Activated T-helper 2 cell treated with anti-CD3 and anti-CD28 coated beads, Interferon-gamma antibody, Interleukin-2, Interleukin-4, amounts not matched to agents 10 μg/mL and 5 μg/mL and 100 μg/mL, durations not matched to agents 14 hours and 24 hours and 36 hours (primary cell): ENCODE measurements at places on chromosomes 2 and 18.

GRCh38 chr2:140526575-140526974 lies 1604.2 kb downstream of the LRP1B start:
- H3K4me1 ChIP-seq: no peaks in the 10 kb centered on the region
- H3K27ac ChIP-seq: no peak overlapping the region
- DNase-seq: no peak
- no peaks in the 10 kb centered on the region for H3K36me3 ChIP-seq
- no peak overlapping the region for H3K4me3 ChIP-seq

- H3K27me3 ChIP-seq: no peaks in the 10 kb centered on the region
- H3K4me1 ChIP-seq: peaks cover 19% of the 10 kb centered on the region
- peaks cover 11% of the 10 kb centered on the region for H3K36me3 ChIP-seq
- no peak for DNase-seq
Measured at GRCh38 chr2:234415706-234416105, 81.2 kb downstream of the ARL4C start.

GRCh38 chr18:38526922-38527321 lies 961.3 kb upstream of the CELF4 start:
- no peak for DNase-seq
- H3K27me3 ChIP-seq: no peaks in the 10 kb centered on the region
- H3K4me3 ChIP-seq: no peak overlapping the region
- no peaks in the 10 kb centered on the region for H3K4me1 ChIP-seq

GRCh38 chr2:124080281-124081153 lies 55.4 kb downstream of the CNTNAP5 start:
- no peak for DNase-seq
- no peaks in the 10 kb centered on the region for H3K4me1 ChIP-seq
- no peaks in the 10 kb centered on the region for H3K27me3 ChIP-seq
- H3K4me3 ChIP-seq: no peak overlapping the region
- H3K36me3 ChIP-seq: no peaks in the 10 kb centered on the region
- H3K27ac ChIP-seq: no peak overlapping the region

DNA sequence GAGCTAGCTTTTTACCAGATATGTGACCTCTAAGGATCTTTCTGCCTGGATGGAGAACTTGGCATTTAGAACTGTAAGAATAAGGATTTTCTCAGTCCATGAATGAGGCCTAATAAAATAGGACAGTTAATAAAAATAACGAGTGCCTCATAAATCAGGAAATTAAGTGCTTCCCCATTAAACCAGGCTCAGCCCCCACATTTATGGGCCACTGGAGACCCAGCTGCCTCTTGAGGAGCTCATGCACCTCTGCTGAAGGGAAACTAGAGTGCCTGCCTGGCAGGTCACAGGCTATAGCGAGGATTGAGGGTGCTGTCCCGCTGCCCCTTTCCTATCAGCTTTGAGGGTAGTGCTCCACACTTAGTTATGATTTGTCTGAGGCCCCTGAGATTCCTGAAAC lies 158.0 kb downstream of the ALK start:
- H3K27ac ChIP-seq: no peak overlapping the region
- H3K27me3 ChIP-seq: peaks cover 1% of the 10 kb centered on the region
- H3K4me3 ChIP-seq: no peak overlapping the region

GRCh38 chr2:25618676-25619075 lies 54.7 kb downstream of the DTNB start:
- H3K36me3 ChIP-seq: peaks cover 11% of the 10 kb centered on the region
- no peaks in the 10 kb centered on the region for H3K27me3 ChIP-seq
- no peak overlapping the region for H3K27ac ChIP-seq
- peaks cover 3% of the 10 kb centered on the region for H3K4me1 ChIP-seq
- no peak overlapping the region for H3K4me3 ChIP-seq

GRCh38 chr2:10717628-10718027 lies 3.8 kb upstream of the ATP6V1C2 start:
- peaks cover 4% of the 10 kb centered on the region for H3K4me1 ChIP-seq
- DNase-seq: no peak
- peaks cover 61% of the 10 kb centered on the region for H3K27me3 ChIP-seq
- H3K27ac ChIP-seq: no peak overlapping the region
- H3K36me3 ChIP-seq: no peaks in the 10 kb centered on the region

DNA sequence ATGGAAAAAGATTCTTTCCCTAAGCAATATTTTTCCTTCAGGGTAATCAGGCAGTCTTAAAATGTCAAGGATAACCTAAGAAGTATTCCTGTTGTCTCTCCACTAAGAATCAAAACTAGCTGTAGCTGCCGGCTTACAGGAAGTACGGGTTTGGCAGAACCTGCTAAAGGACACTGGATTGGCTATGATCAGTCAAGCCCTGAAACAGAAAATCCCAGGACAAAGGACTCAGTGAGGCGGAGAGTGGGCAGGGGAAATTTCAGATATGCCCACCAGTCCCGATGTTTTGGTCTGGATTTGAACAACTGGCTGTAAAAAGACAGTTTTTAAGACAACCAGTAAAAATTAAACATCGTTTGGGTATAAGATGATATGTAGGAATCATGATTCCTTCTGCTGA lies 155.7 kb downstream of the HDAC4 start:
- no peak overlapping the region for H3K4me3 ChIP-seq
- no peak overlapping the region for H3K27ac ChIP-seq
- peaks cover 26% of the 10 kb centered on the region for H3K4me1 ChIP-seq
- H3K36me3 ChIP-seq: peaks cover 36% of the 10 kb centered on the region

- no peaks in the 10 kb centered on the region for H3K36me3 ChIP-seq
- peaks cover 4% of the 10 kb centered on the region for H3K27me3 ChIP-seq
- H3K4me3 ChIP-seq: no peak overlapping the region
- no peak for DNase-seq
- H3K4me1 ChIP-seq: no peaks in the 10 kb centered on the region
Measured at GRCh38 chr2:179579800-179580199, 281.6 kb downstream of the ZNF385B start.

DNA sequence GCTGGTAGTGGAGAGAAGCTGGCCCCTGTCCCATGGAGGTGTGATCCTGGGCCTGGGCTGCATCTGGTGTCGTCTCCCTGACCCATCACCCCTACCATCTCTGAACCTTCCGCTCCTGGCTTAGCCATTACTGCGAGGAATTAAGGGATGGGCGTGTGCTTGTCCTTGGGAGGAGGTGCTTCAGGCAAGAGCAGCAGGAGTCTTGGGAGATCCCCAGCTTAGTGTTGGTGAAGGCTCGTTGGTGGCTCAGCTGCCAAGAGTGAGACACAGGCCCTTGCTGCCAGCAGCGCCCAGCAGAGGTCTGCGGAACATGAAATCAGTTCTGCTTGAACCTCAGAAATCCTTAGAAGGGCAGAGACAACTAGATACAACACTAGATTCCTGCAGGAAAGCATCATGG lies 59.9 kb upstream of the TGFA start:
- H3K36me3 ChIP-seq: no peaks in the 10 kb centered on the region
- H3K4me1 ChIP-seq: no peaks in the 10 kb centered on the region
- H3K27me3 ChIP-seq: peaks cover 3% of the 10 kb centered on the region

- H3K36me3 ChIP-seq: peaks cover 80% of the 10 kb centered on the region
- no peak overlapping the region for H3K4me3 ChIP-seq
- H3K4me1 ChIP-seq: no peaks in the 10 kb centered on the region
Measured at GRCh38 chr18:45856531-45856930, 31.1 kb downstream of the SIGLEC15 start.

GRCh38 chr2:14930441-14930840 lies 297.9 kb downstream of the LRATD1 start:
- no peaks in the 10 kb centered on the region for H3K4me1 ChIP-seq
- no peaks in the 10 kb centered on the region for H3K36me3 ChIP-seq
- no peak for DNase-seq
- H3K27me3 ChIP-seq: no peaks in the 10 kb centered on the region
- H3K4me3 ChIP-seq: no peak overlapping the region

DNA sequence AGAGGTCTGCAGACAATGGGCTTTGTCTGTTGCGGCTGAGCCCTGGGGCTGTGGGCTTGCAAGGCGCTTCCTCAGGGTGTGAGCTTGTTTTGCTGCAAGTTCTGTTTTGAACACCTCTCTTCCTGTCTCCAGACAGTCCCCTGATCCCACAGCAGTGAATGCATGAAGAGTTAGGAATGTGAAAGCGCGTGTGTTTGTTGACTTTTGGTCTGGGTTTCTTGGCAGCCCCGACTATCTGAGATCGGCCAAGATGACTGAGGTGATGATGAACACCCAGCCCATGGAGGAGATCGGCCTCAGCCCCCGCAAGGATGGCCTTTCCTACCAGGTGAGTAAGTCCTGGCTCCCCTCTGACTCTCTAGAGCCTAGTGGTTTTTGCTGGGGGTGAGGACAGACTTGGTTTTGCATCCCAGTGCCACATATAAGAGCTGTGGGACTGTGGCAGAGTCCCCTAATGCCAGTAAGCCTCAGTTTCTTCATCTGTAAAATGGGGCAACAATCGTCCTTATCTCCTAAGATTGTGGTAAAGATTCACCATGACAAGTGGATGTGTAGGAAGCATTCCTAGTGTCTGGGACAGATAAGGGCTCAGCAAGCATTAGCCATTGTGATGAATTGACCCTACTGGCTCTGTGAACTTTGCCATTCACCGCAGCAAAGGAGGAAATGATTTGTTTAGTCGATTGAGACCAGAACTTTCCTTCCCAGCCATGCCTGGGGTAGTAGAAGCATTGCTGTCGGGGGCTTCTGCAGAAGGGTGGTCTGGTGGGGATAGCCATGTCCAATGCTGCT lies 3.0 kb downstream of the LBH start:
- peaks cover 4% of the 10 kb centered on the region for H3K27me3 ChIP-seq
- H3K36me3 ChIP-seq: peaks cover 53% of the 10 kb centered on the region
- DNase-seq: no peak
- peak overlapping the region; percentile 84 for H3K4me3 ChIP-seq
- H3K4me1 ChIP-seq: peaks cover 66% of the 10 kb centered on the region

- H3K4me1 ChIP-seq: peaks cover 4% of the 10 kb centered on the region
- no peaks in the 10 kb centered on the region for H3K36me3 ChIP-seq
- peaks cover 28% of the 10 kb centered on the region for H3K27me3 ChIP-seq
- H3K4me3 ChIP-seq: no peak overlapping the region
Measured at GRCh38 chr2:111194835-111195621, 74.3 kb downstream of the BCL2L11 start.

GRCh38 chr2:164562666-164563065 lies 58.6 kb downstream of the GRB14 start:
- H3K4me1 ChIP-seq: no peaks in the 10 kb centered on the region
- H3K27me3 ChIP-seq: no peaks in the 10 kb centered on the region
- no peaks in the 10 kb centered on the region for H3K36me3 ChIP-seq
- no peak overlapping the region for H3K27ac ChIP-seq

- DNase-seq: no peak
- no peaks in the 10 kb centered on the region for H3K27me3 ChIP-seq
- no peaks in the 10 kb centered on the region for H3K36me3 ChIP-seq
Measured at GRCh38 chr2:77479395-77479794, 42.8 kb downstream of the LRRTM4 start.

GRCh38 chr2:176169711-176170110 lies 12.6 kb downstream of the HOXD3 start:
- no peak overlapping the region for H3K4me3 ChIP-seq
- peaks cover 4% of the 10 kb centered on the region for H3K4me1 ChIP-seq
- peaks cover 3% of the 10 kb centered on the region for H3K36me3 ChIP-seq
- no peak for DNase-seq
- peaks cover 77% of the 10 kb centered on the region for H3K27me3 ChIP-seq

DNA sequence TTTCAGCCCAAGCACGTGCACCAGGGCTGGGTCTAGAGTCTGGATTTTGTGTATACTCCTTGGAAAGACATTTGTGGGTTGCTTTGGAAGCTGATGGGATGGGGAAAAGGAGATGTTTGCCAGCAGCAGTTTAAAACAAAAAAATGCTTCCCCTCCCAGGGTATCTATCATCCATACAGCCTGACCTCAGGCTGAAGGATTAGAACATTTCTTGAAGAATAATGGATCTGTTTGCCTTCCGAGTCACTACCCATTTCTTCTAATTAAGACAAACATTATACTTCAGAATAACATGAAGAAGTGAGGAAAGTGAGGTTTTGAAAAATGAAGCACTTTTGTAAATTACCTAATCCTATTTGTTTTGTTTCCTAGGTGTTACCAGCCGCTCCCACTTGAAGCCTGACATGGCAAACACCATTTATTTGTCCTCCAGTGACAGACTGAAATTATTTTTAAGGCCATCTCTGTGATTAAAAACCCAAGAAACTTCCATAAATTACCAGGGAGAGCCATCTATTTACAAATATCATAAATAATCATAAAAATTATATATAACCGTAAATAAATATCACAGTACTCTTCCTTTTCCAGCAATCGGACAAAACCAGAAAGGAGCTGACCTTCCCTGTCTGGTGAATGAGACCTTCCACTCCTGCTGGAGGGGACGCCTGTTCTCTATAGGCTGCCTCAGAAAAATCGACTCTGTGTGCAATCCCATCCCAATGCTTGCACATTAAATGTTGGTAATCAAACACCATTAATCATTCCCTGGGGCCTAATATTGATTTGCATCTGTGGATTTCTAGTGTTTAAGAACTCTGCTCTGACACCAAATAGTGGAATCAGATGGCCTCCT lies 106.8 kb downstream of the C1D start:
- no peak for DNase-seq

GRCh38 chr18:48252525-48252924 lies 156.7 kb downstream of the ZBTB7C start:
- no peak for DNase-seq
- H3K36me3 ChIP-seq: no peaks in the 10 kb centered on the region
- no peak overlapping the region for H3K4me3 ChIP-seq
- peaks cover 31% of the 10 kb centered on the region for H3K27me3 ChIP-seq

DNA sequence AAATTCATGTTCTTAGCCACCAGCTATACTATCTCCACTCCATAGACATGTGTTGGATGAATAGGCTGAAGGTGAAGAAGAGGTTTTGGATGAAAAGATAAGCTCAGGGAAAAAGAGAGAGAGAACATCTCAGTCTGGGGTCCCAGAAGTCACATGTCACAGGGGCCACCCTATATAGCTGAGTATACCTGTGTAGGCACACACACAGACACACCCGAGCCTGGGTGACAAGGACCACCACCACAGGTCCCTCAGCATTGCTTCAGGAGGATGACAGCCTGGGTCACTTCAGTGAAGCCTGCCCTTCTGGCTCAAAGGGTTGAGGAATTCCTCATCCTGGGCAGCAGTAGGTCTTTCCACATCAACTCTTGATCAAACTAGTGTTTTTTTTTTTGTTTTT lies 56.2 kb downstream of the POLR1A start:
- DNase-seq: no peak
- H3K36me3 ChIP-seq: peaks cover 64% of the 10 kb centered on the region
- H3K4me3 ChIP-seq: no peak overlapping the region
- H3K27ac ChIP-seq: no peak overlapping the region
- no peaks in the 10 kb centered on the region for H3K27me3 ChIP-seq

- H3K4me3 ChIP-seq: peak overlapping the region; percentile 23
- peaks cover 13% of the 10 kb centered on the region for H3K4me1 ChIP-seq
- DNase-seq: no peak
- peaks cover 8% of the 10 kb centered on the region for H3K27me3 ChIP-seq
Measured at GRCh38 chr2:25711675-25712354, 38.4 kb upstream of the DTNB start.
